Stimulated activated CD8-positive, alpha-beta memory T cell treated with anti-CD3 and anti-CD28 coated beads, Interleukin-2, amount 100 ng/mL, for 1 hour (primary cell): ENCODE measurements at places on chromosomes 4 and X.

- DNase-seq: no peak
Measured at GRCh38 chrX:100609591-100609990, 24.9 kb downstream of the TNMD start.

- no peak for DNase-seq
Measured at GRCh38 chrX:96424007-96424406, 260.6 kb upstream of the DIAPH2 start.

GRCh38 chr4:105709081-105709450 lies 482 bp downstream of the GSTCD start:
- no peak for DNase-seq

DNA sequence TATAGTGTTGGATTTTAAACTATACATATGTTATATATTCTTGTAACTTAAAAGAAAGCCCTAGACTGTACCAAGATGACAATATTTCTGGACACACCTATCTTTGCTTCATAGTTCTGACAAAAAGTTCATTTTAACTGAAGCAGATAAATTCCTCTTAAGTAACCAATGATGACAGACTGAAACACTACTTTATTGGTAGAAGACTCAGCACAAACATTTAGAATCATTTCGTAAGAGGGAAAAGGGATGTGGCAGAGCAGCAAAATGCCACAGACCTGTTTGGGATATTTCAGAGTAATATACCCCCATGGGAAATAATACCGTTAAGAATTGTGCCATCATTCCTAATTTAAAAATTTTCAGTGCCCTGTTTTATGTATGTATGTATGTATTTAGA lies 56.2 kb downstream of the APOO start:
- no peak for DNase-seq

GRCh38 chr4:10816571-10816970 lies 132.0 kb upstream of the CLNK start:
- DNase-seq: no peak

DNA sequence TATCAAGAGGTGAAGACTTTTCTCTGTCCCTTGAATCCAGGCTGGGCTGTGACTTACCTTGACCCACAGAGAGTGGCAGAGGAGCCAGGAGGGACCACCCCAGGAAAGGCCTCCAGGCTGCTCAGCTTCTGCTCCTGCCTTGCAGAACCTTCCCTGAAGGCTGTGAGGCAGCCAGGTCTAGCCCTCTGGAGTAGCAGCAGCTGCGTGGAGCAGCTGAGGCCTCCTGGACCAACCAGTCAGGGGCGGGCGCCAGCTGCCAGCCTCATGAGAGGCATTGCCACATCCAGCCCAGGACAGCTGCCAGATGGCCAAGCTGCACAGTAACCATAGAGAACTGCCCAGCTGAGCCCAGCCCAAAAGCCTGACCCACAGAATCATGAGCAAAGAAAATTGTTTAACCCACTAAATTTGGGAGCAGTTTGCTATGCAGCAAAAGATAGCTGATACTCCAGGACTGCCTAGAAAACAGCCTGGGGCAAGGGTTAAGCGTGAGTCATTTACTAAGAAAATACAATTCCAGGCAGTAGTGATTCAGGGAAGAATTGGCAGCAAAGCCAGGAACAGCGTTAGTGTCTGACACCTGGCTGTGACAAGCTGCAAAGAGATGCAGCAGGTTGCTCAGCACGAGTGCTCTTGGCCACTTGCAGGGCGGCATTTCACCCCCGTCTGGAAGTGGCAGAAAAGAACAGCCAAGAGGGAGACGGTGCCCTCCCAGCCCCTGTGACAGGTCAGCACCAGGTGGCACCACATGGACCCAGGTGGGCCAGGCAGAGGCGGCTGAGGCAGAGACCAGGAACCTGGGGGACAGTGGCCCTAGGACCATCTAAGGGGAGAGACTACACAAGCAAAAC lies 14.7 kb upstream of the PDE6B start:
- DNase-seq: no peak

GRCh38 chr4:170270628-170271027 lies 180.9 kb upstream of the AADAT start:
- no peak for DNase-seq

GRCh38 chr4:176256921-176257320 lies 12.1 kb downstream of the ASB5 start:
- no peak for DNase-seq
